Calu3 (cell line): ENCODE measurements at places on chromosomes 4 and X. TPM values are rescaled to one million over a fixed set of nuclear protein-coding genes. Genes with fewer than 3 reads are reported as not detected.
A peak's percentile ranks its signal among the peaks of the same experiment; 100 is the strongest.

The PROM1 gene
- total RNA-seq, result 43.8 and 73.9 TPM in 2 replicates

The RNF150 gene
- total RNA-seq, result 0.14 and 0.17 TPM in 2 replicates

The SOX3 gene
- not detected in 2 replicates for total RNA-seq

The IL13RA2 gene
- not detected in 2 replicates for total RNA-seq

The ANXA10 gene
- total RNA-seq, result 43.2 and 58.3 TPM in 2 replicates

The OPRPN gene
- not detected in 2 replicates for total RNA-seq

The FATE1 gene
- not detected in 2 replicates for total RNA-seq

The PAGE1 gene
- total RNA-seq, result not detected in 2 replicates

The RBMXL3 gene
- total RNA-seq, result not detected in 2 replicates

The SSX1 gene
- total RNA-seq, result not detected in 2 replicates

DNA sequence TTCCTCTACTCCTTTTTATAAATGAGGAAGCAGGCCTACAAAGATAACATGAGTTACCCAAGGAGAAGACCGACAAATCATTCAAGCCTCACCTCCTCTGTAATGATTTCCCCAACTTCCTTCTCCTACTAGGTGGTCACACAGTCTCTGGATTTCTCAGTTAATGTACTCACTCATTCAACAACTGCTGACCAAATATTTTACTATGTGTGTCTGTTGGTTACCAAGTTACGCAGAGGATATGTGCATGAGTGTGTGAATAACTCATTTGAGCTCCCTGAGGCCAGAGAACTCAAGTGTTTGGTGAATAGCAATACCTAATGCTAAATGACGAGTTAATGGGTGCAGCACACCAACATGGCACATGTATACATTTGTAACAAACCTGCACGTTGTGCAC is 10.4 kb downstream of the CASK start:
- no peak for DNase-seq

GRCh38 chr4:88318751-88319350 is 34.5 kb upstream of the PPM1K start:
- DNase-seq, result no peak

- DNase-seq, result no peak
These were observed 136.7 kb upstream of the PCDH18 start for GRCh38 chr4:137668885-137669545.

DNA sequence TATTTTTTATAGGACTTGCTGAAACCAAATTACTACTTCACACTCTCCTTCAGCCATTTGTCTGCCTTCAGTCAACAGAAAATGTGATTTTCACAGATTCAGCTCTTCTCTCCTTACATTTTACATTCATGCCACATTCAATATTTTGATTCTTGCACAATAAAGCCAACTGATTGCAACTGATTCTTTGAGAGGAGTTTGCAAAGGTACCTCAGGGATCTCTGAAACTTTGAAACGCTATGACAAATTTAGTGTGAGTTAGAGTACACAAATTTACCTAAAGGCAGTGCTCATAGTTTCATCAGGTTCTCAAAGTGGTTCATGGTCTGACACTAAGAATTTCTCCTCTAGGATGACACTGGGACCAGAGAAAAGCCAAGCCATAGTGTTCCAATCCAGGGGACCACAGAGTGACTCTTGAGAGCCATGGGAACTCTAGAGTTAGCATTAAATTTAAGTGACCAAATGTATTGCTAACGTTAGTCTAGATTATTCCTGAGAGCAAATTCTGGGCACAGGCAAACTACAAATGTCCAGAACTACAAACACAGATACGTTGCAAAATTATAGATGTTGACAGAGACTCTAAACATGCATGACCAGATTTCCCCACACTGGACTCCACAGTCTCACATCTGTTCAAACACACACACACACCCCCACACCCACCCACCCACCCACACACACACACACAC is 9.0 kb downstream of the CSN3 start:
- no peak for DNase-seq

- DNase-seq, result peak; percentile 53
These were observed 54.6 kb upstream of the HHIP start for GRCh38 chr4:144591401-144591800.

DNA sequence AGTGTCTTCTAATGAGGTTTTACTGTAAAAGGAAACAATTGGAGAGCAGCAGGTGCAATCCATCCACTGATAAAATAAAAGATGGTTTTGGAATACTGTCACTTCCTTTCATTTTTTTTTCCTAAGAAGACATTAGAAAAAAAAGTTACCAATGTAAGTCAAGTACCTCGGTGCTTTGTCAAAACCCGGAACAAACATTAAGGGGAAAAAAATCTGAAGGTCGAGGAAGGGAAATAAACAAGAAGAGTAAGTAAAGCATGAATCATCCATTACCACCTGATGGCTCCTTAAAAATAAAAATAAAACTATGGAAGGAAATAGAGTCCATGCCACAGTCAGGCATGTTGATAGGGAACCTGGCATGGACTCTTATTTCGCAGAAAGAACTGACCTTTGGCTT is 15.3 kb upstream of the XPNPEP2 start:
- DNase-seq, result no peak

- no peak for DNase-seq
These were observed 80.5 kb upstream of the GALNT7 start for GRCh38 chr4:173088144-173088543.

DNA sequence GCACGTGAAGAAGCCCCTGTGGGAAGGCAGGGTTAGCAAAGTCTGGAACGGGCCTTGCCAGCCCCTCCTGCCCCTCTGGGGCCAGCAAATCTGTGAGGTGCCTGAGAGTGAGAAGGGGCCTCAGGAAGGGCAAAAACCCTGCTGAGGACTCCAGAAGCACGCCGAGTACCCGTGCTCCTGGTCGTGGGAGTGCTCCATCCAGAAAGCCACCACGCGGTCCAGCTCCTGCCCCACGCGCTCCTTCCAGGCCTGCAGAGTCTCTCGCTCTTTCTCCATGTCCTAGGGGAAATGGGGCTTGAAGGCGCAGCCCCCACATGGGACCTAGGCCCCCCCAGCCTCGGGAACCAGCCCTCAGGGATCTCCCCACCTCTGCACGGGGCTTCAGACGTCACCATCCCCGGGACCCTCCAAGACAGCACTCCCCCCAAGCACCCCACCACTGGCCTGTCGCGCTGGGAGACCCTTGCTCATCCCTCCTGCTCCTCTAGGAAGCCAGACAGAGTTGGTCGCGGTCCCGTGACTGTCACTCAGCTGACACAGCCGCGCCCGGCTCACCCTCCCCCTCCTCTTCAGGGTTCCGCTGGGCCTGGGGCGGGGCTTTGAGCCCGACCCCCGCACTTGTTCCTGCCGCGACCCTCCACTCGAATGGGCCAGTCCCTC is at the start of gene RENBP:
Gene RENBP (minus strand): TSS at position 504 of the 660 bp plus-strand sequence. CDS start 33 bp downstream, at position 471.
- no peak for DNase-seq

DNA sequence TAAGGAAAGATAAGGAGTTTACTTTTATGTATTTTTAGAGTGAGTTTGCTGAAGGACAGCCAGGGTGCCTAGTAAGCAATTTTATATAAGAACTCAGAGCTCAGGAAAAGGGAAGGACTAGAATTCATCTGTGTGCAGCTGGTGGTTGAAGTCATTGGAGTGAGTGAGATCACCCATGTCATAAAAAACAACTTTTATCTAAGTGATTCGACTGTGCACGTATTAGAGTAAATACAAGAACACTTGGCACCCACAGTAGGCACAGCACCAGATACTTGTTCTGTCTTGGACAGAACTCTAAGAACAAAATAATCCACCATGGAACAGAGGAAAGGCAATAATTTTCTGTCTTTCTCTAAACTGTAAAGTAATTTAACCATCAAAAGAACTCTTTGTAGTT is 31.6 kb downstream of the SYNPO2 start:
- no peak for DNase-seq

DNA sequence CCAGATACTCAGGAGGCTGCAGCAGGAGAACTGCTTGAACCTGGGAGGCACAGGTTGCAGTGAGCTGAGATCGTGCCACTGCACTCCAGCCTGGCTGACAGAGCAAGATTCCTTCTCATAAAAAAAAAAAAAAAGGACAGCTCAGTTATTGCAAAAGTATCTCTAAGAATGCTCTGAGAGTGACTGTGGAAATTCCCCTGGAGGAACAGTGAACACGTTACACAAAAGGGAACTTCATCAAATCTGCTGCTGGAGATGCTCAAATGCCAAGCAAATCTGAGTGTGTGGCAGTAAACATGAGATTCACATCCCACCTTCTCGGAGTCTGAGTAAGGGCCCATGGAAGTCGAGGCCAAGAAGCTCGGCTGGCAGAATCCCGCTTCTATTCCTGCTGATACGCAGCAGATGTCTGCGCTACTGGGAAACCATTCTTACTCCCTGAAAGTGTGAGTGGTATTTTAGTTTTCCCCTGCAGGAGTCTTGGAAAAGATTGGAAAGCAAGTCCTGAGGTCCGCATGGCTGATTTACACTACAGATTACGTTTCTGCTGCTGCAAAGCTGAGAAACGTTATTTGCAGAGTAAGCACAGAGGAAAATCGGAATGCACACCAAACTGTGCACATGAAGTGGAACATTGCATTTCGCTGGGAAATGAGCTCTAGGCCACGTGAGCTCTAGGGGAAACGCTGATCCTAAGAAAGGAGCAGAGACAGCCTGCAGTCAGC is 162.9 kb downstream of the NSUN7 start:
- DNase-seq, result no peak

DNA sequence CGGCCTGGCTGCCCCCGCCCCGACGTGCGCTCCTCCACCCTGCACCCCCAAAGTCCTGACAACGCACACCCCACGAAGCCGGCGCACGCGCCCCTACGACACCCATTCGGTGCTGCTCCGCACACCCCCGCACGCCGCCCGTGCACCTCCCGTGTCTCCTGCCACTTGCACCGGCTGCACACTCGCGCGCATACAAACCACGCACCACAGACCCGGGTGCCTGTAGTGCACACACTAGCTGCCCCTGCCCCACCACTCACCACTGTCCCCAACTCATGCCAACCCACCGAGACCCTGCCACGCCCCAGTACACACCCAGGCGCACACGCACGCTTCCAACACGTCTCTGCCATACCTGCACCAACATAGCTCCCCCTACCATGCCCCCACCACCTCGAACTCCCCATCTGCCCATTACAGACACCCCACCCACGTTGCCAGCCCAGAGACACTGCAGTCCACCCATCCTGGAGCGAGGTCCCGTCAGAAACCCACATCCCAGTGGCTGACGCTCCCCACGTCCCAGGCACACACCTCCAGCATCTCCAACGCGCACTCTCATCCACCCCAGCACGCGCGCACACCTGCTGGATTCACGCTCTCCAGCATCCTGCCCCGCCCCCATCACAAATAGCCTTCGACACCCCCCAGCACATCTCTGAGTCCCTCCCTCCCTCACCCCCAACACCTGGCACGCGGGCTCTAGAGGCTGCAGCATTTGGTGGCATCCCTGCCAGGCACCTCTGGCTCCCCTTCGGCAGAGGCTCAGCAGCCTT is 4.2 kb upstream of the DUSP9 start:
- no peak for DNase-seq

GRCh38 chr4:184695178-184695896 is 38.6 kb downstream of the CENPU start:
- DNase-seq, result no peak

- DNase-seq, result no peak
These were observed 71.6 kb upstream of the DHX15 start for GRCh38 chr4:24655971-24656370.

- no peak for DNase-seq
These were observed 1090.7 kb downstream of the FAT4 start for GRCh38 chr4:126405369-126405982.

GRCh38 chr4:184097241-184097605 is 120.5 kb downstream of the ENPP6 start:
- no peak for DNase-seq

DNA sequence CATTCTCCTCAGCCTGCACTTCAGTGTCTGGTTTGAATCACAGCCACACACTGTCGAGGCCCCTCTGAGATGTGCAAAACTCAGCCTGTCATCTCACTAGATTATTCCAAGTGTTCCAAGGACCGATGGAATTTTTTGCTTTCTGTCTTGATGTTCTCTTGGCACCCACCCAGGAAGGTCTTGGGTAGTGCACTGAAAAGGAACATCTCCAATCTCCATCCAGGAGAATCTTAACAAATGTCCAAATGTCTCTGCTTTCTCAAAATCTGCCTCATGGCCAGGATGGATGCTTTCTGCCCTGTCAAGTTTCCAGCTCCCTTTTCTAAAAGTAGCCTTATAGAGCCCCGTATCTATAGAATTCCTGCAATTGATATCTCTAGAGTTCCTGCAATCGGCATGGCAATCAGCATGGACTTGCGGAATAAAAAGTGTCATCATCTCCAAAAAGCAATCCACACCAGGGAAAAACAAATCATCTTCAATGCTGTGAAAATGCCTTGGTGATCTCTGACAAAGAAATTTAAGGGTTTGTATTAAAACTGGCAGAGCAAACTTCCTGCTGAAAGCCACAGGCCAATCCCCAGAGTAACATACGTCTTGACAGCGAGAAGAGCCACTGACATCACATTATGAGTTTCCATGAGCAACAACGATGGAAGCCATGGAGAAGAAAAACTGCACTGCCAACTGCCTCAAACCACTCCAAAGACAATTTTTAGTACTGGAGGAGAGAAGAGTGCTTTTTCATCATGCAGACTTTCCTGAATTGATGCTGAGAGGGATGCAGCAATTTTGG is 215.3 kb upstream of the FAM9B start:
- no peak for DNase-seq

DNA sequence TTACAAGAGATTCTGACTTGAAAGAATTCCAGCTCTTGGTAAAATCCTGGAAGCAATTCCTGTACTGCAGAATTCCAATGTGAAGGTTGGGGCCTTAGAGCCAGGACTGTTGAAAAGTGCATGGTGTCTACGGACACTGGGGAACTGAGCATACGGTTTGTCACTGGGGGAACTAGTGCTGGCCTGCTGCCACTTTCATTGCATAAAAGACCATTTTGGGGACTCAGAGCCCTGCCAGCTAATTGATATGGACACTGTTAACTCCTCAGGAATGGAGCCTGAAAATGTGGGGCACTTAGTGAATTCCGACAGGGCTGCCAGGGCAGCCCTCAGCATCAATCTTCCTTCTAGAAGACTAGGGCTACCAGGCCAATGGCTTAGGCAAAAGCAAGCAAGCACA is 55.9 kb downstream of the AMOT start:
- no peak for DNase-seq

- no peak for DNase-seq
These were observed 185.2 kb downstream of the LDB2 start for GRCh38 chr4:16713271-16713670.

DNA sequence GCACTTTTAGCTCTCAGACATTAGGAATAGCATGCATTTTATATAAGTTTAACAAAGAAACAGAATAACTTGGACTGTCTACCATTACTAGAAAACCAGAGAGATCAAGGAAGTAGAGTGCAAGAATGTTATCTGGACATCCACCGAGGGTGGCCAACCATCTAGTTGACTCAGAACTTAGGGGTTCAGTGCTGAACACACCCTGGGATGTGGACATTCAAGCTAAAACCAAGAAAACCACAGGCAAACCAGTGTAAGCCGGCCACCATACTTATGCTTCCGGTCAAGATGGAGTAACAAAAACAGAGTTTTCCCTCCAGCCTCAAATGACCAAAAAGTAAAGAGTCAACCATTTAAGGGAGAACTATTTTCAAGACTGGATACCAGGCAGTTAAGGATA is 181.4 kb upstream of the MXRA5 start:
- DNase-seq, result no peak

GRCh38 chr4:184417802-184418511 is 56.4 kb downstream of the IRF2 start:
- DNase-seq, result no peak
